GM12892 (cell line): ENCODE measurements at places on chromosomes 11 and 22.

DNA sequence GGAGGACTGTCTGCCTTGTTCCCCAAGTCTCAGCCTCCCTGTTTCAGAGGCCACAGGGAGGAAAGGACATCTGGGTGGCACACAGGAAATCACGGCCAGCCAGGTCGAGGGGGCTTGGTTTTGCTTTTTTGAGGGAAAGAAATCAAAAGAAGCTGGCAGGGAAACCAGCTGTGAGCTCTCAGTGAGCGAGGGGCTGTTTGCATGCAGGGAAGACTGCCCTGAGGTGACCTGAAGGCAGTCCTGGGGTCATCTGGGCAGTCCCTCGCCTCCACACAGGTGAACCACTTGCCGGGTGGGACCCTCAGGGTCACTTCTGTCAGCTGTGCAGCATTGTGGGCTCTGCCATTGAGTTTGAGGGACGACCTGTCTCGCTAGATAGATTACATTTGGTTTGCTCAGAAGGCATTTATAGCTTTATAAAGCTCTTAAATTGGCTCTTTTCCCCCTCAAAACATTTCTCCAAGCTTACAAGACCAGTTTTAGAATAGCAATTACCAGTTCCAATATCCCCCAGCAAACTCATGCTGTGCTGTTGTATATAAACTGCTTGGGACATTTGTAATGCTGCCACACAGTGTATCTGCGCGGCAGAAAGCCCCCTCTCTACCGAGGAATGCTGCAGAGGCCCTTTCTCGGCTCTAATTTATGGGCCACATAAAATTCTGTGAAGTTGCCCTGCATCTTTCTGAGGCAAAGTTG is 28.3 kb downstream of the PKNOX2 start:
- DNase-seq = no peak

DNA sequence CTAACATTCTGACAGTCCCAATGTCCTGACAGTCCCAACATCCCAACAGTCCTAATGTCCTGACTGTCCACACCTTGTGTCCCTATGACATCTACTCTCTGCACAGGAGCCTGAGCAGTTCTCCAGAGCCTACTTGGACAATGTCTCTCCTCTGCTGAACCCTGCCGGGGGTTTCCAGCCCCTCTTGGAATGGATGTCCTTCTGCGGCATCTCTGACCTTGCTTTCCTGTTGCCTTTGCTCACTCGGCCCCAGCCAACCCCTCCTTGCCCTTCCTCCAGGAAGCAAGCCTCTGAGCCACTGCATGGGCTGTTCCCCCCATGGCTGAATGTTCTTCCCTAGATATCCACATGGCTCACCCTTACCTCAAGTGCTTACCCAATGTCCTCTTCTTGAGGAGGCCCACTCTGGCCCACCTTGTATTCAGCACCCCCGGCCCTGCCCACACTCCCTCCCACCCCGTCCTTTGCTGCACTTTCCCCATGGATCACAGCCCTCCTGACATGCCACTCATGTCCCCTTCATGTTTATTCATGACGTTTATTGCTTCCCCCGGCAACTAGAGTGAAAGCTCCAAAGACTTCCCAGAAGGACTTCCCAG is 59.5 kb downstream of the DHCR7 start:
- no peak for DNase-seq

DNA sequence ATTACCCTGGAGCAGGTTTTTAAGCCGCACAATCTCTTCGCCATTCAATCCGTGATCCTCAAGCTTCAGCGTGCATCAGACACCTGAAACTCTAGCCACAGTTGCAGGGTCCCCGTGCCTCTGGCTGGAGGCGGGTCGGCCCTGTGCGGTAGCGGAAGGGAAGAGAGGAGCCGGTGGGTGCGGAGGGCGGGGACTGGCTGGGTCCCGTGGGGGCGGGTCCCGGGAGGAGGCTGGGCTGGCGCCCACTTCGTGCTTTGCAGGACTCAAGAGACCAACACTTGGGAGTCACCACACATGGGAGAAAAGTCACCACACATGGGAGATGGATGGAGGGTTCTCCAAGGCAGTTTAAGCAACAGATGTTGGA is 772 bp downstream of the C22orf15 start:
- DNase-seq = no peak

GRCh38 chr11:119788096-119788883 is 59.3 kb upstream of the NECTIN1 start:
- no peak for DNase-seq

GRCh38 chr11:9962722-9963121 is 298.8 kb downstream of the SWAP70 start:
- peak; percentile 14 for DNase-seq

- DNase-seq = no peak
Observed at GRCh38 chr11:36507824-36508489, 2.1 kb downstream of the TRAF6 start.

- DNase-seq = no peak
Observed at GRCh38 chr11:69450064-69450856, 31.2 kb upstream of the LINC01488 start.

DNA sequence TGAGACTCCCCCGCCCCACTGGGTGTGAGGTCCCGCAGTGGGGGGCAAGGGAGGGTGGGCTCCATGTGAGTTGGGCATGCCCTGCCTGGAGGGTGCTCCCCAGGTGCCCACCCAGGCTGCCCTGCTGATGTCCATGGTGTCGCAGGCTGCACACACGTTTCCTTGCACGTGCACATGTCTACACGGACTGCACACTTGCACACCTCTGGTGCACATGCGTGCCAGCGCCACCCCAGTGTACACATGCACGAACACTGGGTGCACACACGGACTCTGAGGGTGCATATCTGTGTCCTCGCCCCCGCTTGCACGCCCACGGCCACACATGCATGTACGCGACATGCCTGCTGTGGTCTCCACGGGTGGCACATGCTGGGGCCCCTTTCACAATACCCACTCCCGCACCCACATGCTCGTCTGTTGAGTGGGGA is 35.2 kb upstream of the PRODH start:
- no peak for DNase-seq

GRCh38 chr11:134258577-134258976 is 5.2 kb downstream of the ACAD8 start:
- DNase-seq = no peak

DNA sequence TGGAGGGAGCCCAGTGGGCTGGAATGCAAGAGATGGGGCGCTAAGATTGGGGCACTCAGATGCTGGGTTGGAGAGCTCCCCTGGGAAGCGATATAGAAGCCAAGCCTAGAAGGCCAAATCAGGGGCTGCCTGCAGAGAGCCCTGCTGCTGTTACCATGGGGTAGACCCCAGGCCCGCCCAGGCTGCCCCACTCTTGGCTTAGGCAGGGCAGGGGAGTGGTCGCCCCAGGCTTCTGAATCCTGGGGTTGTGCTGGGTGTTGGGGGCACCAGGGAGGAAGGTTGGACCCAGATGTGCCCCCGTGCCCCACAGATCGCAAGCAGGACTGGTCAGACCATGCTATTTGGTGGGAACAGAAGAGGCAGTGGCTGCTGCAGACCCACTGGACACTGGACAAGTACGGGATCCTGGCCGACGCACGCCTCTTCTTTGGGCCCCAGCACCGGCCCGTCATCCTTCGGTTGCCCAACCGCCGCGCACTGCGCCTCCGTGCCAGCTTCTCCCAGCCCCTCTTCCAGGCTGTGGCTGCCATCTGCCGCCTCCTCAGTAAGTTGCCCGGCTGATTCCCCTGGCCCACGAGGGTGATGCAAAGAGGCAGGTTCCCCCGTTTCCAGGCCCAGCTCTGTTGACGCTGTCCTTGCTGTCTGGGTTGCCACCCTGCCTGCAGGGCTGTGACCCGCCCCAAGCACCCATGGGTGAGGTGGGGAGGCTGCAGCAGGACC is 3.9 kb downstream of the FERMT3 start:
- DNase-seq = no peak

DNA sequence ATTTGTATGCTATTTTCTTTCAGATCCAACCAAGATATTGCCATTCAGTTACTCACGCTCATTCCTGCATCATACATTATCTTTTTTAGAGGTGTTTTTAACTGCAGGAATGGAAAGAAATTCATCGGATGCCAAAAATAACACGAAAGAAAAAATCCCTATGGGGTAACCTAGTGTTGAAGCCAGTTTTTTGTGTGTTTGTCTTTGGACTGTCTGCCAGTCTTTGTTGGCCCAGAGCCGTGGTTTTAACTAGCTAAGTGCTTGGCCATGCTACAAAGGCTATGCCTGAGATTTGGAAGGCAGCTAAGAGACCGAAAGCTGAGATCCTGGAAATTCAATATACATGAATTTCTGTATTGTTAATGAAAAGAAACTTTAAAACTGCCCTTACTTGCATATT is 309.8 kb upstream of the CNTN5 start:
- DNase-seq = no peak
